ENCODE measurements at places on chromosomes 5 and 9.
A peak's percentile ranks its signal among the peaks of the same experiment; 100 is the strongest.

- no peak for DNase-seq
Observed at GRCh38 chr5:1391691-1392090, 46.8 kb upstream of the CLPTM1L start.

GRCh38 chr5:139881143-139881733, 85.6 kb downstream of the PSD2 start:
- DNase-seq: no peak

GRCh38 chr5:1750469-1750868, 49.2 kb downstream of the MRPL36 start:
- DNase-seq: no peak

- DNase-seq: no peak
Observed at GRCh38 chr5:151779531-151780125, 7.9 kb downstream of the G3BP1 start.

DNA sequence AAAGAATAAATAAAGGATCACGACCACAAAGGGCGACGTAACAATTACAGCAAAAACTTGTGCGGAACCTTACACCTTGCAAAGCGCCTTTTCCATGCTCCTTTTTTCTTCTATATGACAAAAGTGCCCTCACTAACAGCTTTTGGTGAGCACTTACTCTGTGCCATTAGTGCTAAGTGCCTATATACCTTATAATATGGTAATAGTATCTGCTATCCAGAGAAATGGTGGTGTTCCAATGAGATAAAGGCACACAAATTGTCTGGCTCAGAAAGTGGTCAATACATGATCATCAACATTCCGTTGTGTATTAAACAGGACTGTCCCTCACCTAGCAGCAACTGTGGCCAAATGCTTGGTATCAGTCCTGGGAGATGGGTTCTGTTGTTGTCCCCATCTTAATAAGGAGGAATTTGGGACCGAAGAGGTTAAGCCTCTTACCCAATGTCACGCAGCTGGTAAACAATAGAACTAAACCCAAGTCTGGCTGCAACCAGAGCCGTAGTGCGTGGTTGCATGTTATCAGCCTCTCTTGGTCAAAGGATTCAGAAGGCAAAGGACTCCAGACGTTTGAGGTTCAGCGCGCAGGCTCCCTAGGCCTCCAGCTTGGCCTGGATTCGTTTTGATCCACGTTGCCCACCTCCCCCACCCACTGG, 564 bp upstream of the TOR2A start:
- no peak for DNase-seq

GRCh38 chr5:135296900-135297816, 101.9 kb downstream of the MACROH2A1 start:
- no peak for DNase-seq

GRCh38 chr5:102579379-102579778, 80.6 kb upstream of the SLCO6A1 start:
- no peak for DNase-seq

DNA sequence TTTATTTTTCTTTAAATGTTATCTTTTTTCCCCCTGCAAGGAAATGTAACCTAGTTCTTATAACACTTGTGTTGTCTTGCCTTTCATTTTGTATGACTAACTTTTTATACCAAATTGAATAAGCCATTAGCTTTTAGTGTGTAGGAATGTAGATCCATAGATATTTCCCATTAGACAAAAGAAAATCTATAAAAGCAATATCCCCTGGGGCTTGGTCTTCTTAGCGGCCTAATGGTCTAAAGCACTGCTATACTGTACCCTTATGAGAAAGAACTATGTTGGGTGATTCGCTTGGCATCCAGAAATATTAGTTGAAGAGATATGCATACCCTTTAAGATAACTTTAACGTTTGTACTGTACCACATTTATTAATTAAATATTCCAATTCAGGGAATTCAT, 289.2 kb downstream of the CCDC171 start:
- DNase-seq: no peak

DNA sequence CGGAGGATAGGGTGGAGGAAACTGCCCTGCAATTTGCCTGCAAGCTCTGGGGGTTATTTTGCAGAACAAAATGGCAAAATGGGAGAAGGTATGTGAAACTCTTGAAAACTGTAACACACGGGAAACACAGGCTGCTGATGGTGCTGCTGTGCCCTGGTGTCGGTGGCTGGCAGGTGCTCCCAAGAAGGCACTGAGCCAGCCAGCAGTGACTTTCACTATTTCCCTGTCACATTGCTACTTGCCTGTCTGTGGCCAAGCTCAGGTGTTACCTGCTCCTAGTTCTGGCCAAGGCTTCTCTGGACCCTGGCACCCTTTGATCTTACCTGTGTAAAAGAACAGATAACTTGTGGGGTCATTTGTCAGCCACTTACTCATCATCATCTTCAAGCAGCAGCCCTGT, 102.2 kb downstream of the CMYA5 start:
- DNase-seq: no peak

GRCh38 chr9:79768194-79768593, 196.4 kb downstream of the TLE4 start:
- DNase-seq: no peak

DNA sequence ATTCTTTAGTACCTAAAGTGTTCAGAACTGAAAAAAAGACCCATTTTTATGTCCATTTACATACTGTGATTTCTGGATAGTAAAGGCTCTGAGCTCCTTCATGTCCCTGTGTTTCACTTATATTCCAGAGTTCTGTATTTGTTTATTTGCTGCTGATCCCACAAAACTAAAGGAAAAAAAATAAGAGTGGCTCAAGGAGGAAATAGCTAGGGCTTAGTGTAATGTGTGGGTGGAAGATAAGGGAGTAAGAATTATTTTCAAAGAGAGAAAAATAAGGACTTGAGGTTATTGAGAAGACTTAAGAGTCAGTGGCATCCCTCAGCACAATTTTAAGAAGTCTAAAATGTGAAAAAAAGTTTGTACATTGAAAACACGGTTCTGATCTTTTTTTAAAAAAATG, 46.0 kb downstream of the ENTREP1 start:
- no peak for DNase-seq

GRCh38 chr5:43729846-43730478, 127.0 kb downstream of the NNT start:
- peak; percentile 2 for DNase-seq

DNA sequence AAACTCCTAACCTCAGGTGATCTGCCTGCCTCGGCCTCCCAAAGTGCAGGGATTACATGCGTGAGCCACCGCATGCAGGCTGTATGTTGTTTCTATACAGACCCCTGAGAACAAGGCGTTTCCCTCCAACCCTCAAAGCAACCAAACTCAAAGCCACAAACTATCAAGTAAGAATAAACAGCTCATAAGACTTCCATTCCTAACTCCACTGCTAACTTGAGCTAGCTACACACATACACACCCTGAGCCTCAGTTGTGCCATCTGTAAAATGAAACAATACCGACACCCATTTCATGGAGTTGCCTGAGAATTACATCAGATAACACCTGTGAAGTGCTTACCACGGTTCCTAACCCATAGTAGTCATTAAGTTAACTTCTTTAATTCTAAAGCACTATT, 70.8 kb downstream of the SERINC5 start:
- no peak for DNase-seq

DNA sequence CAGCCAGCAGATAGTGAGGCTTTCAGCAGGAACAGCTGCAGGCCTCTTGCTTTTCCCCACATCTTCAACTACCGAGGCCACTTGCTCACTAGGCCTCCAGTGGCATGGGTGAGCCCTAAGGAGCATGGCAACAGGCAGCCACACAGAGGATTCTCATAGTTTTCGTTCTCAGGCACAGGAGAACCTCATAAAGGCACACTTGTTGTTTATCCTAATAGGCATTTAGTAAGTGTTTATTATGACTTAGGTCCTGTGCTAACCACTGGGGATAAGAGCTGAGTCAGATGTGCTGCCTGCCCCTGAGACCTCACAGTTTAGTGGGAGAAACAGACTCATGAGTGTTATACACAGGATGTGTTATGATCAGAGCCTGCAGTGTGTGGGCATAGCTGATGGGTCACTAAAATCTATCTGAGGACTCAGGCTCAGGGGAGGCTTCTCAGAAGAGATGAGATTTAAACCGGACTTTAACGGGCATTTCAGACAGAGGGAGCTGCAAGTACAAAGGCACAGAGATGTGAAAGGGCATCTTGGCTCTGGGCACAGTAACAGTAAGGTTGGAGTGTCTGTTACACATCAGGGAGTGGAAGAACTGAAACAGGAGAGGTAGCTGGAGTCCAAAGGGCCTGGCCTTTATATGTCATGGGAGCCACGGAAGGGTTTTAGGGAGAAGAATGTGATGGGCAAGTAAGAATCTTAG, 21.0 kb upstream of the HEMGN start:
- no peak for DNase-seq

GRCh38 chr5:90054612-90055011, 354.9 kb downstream of the CETN3 start:
- DNase-seq: no peak

DNA sequence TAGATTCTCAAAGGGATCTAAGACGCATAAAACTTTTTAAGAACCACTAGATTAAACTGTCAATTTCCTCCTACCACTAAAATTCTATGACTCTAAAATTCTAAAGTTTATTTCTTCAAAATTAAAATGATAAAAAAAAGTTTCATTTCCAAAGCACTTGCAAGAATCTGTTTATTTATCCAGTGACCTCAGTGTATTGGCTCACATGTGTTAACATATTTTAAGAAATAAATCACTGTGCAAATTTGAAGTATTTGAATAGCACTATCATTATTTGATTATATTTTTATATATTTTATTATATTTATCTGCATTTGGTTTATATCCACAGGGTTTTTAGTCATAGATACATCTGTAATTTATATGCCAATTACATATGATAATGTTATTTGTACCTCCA, 62.2 kb upstream of the SLC12A2 start:
- DNase-seq: no peak

- no peak for DNase-seq
Observed at GRCh38 chr5:79794347-79794746, 104.7 kb downstream of the CMYA5 start.

- DNase-seq: no peak
Observed at GRCh38 chr9:111066468-111066867, 28.2 kb upstream of the LPAR1 start.

GRCh38 chr9:110199643-110200042, 8.3 kb downstream of the C9orf152 start:
- DNase-seq: no peak

GRCh38 chr9:133286523-133286922, 11.5 kb upstream of the ABO start:
- no peak for DNase-seq

DNA sequence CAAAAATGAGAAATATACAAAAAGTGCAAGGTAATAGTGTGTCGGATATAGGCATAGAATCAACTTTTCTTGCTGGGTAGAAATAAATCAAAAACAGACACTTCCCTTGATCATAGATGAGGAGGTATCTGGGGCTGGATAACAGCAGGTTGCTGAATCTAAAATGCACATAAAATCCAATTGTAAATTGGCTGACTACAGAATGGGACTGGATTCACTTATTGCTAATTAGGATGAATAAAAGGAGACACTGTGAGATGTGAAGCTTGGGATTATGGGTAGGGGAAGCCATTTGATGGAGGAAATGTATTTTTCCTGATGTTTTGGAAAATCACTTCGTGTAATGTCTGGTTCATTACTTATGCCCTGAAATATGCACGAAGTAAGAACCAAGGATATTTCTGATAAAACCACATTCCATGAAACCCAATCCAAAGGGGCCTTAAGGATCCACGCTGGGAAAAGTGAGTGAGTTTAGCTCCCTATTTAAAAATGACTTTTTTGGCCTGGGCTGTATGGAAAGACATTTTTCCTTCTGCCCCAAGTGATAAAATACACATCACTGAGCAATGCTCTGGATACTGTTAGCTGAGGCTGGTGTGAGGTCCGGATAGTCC, 136.1 kb downstream of the MARCHF11 start:
- no peak for DNase-seq

GRCh38 chr5:55935371-55935770, 59.4 kb downstream of the IL6ST start:
- no peak for DNase-seq

DNA sequence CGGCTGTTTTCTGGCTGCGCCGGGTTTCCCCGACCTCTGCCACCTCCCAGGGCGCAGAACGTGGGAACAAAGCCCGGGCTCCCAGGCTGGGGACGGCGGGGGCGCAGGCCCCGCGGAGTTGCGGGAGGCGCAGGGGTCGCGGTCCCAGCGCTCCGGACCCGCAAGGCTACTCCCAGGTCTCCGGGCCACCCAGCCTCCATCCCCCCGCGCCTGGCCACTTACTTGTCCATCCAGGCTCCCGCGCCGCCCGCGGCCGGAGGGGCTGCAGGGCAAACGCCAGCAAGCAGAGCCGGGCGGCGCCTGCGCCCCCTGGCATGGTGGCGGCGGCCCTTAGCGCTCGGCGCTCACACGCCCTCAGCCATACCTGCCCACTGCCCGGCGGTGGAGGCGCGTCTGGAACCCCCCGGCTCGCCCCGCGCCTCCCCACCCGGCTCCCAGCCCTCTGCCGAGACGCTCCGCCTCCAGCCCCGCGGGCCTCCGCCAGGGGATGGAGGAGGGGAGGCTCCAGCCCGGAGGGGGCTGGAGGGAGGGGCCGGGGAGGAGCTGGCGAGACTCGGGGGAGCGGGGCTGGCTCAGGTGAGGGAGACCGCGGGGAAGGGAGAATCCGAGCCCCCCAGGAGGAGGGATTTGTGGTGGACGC, at the start of gene ADAM19:
Gene ADAM19 (minus strand): TSS at position 395 of the 640 bp plus-strand sequence. CDS start 79 bp downstream, at position 316.
- peak; percentile 48 for DNase-seq

GRCh38 chr5:160929360-160929759, 77.3 kb upstream of the ATP10B start:
- DNase-seq: no peak
